CD4-positive, alpha-beta T cell treated with Interleukin-15 for 1 hour (primary cell): ENCODE measurements at places on chromosomes 5 and 9.

GRCh38 chr9:71147368-71147767 lies 25.9 kb upstream of the TRPM3 start:
- no peak for DNase-seq

DNA sequence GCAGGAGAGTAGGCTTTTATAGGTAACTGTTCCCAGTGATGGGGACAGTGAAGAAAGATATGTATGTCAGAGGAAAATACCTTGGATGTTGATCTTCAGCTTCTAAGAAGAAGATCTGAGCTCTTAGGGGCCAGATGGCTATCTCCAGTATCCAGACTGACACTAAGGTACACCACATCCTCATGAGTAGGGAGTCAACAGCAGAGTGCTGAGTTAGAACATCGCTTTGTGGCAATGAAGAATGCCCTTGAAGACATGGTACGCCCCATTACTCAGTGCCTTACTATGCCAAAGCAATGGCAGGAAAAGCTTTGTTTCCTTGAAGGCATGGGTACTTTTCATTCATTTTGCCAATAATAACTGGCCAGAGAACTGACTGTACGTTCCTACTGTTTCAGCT lies 263.7 kb downstream of the CEMIP2 start:
- DNase-seq, result no peak

DNA sequence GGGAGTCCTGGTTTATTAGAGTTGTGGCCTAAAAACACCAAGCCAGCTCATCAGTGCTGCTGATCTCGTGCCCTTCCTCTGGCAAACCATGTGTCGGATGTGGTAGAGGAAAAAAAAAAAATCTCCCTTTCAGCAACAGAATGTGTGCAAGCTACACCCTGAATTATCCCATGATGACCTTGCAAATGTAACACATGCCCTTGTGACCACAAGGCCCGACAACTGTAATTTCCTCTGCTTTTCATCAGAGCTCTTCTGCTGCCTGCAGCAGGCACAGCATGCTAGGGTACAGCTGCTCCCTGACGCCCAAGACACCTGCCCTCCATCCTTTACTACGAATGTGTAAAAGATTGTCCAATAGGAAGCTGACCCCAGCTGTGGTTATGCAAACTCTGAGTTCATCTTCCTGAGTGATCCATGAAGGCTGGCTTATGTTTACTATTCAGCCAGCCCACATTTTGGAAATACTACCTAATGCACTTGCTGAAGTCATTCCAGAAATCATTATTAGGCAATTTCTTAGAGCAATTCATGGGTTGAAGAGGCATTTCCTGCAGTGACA lies 14.6 kb upstream of the BNC2 start:
- DNase-seq, result peak; percentile 25

DNA sequence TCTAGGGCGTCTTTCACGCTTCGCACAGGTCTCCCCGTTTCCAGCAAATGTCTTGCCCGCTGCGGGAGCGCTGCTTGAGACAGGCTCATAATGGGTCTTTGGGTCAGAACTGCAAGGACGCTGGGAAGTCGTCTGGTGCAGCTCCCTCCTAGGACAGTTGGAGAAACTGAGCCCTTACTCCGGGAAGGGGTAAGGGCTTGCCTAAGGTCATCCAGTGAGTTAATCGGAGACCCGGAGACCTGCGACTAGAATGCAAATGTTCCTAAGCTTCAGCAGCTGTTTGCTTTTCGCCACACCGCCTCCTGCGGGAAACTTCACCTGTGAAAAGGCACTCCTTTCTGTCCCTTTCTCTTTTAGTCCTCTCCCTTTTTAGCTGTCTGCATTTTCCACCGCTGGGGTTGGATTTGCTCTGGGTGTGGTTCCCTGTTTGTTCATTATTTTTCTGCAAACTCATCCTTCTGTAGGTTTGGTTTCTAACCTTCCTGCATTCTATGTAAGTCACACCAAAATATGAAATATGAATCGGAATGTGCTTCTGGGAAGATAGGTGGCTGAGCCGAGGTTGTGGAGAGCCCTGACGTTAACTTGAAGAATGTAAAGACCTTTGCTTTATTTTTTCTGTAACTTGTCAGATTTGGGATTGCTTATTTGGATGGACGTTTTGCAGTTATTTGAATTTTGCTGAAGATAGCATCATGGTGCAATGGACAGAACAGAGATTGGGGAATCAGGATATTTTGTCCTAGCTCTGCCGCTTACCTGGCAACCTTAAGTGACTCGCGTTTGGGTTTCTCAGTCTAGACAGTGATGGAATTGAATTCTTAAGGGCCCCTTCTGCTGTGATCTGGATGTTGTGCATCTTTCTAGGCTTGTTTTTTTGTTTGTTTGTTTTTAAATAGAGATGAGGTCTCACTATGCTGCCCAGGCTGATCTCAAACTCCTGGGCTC lies 909 bp downstream of the SLC36A1 start:
- no peak for DNase-seq

- no peak for DNase-seq
Measured at GRCh38 chr9:37564916-37565315, 11.3 kb downstream of the FBXO10 start.
